ENCODE measurements at places on chromosomes 5 and 9.

DNA sequence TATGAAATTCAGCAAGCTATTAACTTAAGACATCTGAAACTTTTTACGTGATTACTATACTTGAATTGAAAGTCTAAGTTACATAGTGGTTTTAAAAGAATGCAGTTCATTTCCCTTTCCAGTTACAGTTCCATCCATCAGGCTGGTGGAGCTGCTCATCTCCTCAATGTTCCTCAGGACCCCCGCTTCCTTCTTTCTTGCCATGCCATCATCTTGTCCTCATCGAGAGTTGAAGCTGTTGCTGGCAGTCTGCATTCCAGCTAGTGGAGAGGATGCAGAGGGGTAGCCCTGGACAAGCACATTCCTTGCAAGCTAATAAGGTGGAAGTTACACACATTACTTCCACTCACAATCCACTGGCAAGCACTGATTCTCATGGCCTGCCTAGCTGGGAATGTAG lies 8.8 kb upstream of the RNF183 start:
- no peak for DNase-seq

- no peak for DNase-seq
Observed at GRCh38 chr5:129899454-129899853, 4.8 kb upstream of the CHSY3 start.

- no peak for DNase-seq
Observed at GRCh38 chr9:27715651-27716050, 142.4 kb upstream of the C9orf72 start.

- no peak for DNase-seq
Observed at GRCh38 chr5:112630246-112631009, 107.3 kb upstream of the APC start.

- DNase-seq = peak; percentile 17
Observed at GRCh38 chr5:65926893-65927292, 518 bp downstream of the ERBIN start.

DNA sequence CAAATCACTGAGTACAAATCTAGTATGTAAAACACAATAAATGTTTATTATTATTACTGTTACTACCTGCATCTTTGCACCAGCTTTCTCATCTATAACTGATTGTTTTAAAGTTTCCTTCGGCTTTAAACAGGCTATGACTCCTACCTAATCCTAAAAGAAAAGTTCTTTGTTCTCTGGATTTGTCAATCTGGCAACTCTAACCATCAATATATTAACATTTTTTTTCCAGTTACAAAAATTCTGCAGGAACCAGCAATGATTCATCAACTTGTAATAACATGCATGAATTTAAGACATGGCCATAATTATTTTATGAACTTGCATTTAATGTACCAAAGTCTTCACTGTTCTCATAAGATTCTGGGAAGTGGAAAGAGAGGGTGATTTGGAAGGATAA lies 228.5 kb downstream of the PIK3R1 start:
- no peak for DNase-seq

- DNase-seq = no peak
Observed at GRCh38 chr5:107282061-107282460, 388.7 kb downstream of the EFNA5 start.

GRCh38 chr5:40832345-40832744 lies 2.7 kb downstream of the RPL37 start:
- DNase-seq = no peak

DNA sequence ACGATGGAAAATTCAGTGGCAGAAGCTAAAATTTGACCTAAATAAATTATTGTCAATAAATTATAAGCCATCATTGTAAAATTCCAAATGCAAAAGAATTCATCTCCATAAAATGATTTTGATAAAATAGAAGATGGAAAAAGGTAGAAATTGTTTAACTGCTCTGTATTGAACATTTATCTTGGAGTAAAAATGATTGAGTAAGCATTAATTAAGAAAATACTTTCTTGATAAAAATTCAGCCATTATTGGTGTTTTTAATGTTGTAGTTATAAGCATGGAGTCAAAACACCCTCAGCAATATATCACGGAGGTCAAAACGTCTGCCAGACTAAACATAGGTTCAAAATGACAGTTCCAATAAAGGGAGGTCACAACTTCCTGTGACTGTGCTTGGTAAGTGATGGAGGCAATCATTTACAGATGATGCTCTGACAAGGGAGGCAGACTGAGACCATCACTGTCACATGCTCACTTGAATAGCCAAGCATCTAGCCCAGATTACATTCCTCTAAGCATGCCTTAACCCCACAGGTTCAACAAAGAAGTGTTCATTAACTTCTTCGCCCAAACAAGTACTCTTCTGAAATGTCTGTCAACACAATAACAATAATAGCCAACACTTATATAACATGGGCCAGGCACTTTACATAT lies 69.5 kb downstream of the SH3TC2 start:
- DNase-seq = no peak

DNA sequence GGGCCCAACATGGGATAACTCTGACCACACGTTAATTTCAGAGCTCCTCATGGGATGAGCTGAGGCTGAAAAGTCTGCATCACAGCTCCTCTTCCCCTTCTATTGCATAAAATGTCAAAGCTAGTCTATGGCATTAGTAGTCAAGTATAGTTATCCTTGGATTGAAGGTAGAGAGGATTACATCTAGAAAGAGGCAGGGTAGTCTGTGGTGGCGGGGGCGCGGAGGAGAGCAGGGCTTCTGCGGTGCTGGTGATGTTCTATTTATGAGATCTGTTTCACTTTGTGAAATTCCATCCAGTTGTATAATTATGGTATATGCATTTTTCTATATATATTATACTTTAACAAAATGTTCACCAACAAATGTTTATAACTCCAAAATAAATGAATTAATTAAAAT lies 329.5 kb upstream of the GRAMD2B start:
- DNase-seq = no peak

All from activated CD4-positive, alpha-beta T cell treated with anti-CD3 and anti-CD28 coated beads for 48 hours (primary cell).